Cortex of kidney (tissue), 1 donor: ENCODE measurements at places on chromosomes 6 and 20.

- DNase-seq = no peak
Observed at GRCh38 chr20:33404281-33404680, 3.0 kb upstream of the CDK5RAP1 start.

DNA sequence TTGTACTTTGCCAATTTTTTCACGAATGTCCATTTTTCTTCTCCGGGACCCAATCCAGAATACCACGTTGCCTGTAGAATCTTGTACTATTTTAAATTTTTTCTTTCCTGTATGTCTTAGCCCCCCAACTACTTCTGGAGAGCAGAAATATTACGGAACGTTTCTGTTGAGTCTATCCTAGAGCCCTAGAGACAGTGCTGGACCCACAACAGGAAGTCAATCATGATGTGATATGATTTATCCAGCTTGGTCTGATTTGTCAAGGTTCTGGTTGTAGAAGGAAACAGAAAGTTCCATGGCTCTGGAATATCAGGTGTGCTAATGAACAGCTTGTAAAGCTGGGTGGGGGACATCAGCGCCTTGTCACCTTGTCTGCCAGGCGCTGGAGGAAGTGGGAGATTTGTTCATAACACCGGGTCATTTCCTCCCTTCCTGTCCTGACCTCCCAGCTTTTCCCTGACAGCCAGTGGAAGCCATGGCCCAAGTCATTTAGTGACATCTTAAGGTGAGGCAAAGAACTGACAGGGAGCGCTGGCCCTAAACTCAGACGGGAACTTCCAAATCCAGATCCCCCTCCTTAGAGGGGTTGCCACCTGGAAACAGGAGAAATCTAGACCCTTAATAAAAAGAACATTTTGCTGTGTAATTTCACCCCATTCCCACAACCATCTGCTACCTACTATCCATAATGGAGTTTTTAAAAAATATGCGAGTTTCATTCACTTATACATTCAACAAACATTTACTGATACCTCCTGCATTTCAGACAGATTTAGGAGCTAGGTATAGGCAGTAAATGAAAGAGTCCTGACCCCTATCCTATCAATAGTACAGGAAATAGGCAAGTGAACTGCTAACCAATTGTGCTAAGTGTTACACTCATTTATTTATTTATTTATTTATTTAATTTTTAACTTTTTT lies 130.5 kb downstream of the ZFP64 start:
- no peak for DNase-seq

DNA sequence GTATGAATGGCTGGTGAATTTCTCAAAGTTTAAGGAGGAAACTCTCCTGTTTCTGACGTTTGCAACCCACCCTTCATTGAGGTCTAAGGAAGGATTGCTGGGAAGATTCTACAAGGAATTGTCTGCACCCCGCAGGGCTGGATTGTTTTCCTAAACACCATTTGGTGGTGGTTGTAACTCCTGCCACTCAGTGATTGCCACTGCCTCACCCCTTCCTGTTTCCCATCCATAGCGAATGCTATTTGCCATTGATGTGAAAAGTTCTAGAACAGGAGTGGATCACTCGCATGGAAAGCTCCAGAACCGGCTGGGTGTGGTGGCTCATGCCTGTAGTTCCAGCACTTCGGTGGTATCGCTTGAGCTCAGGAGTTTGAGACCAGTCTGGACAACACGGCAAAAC lies 8.7 kb upstream of the DSP start:
- DNase-seq = no peak

GRCh38 chr6:168034537-168034936 lies 37.1 kb downstream of the KIF25 start:
- no peak for DNase-seq

DNA sequence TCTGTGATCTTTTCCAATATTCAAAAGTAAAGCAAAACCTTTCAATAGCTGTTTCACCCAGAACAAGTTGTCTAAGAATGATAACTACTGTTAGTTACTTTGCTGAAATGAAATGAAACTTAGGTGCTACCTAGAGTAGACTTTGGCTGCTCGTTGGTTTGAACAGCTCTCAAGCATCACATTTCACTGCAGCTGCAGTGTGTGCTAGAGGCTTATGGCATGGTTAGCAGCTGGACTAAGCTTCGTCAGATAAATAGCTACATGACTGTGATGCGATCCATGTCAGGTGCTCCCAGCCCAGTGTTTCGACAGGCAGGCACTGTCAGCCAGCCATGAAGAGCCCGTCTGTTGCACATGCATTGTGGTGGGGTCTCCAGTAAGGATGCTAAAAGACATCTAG lies 201.1 kb downstream of the TFAP2B start:
- DNase-seq = no peak

DNA sequence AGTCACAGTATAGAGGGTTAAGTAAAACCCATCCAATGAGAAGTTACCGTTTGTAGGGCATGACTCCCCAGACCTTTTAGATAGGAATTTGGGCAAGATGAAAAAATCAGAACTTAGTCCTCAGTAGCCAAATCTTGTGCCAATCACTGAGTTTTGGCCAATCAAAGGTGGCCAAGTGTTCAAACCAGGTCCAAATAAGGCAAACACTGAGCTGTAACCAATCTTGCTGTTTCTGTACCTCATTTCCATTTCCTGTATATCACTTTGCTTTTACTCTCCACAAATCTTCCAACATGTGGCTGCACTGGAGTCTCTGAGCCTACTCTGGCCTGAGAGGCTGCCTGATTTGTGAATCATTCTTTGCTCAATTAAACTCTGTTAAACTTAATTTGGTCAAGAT lies 81.8 kb upstream of the GPR6 start:
- no peak for DNase-seq

GRCh38 chr6:4637691-4638433 lies 138.3 kb upstream of the CDYL start:
- DNase-seq = no peak

- peak; percentile 58 for DNase-seq
Observed at GRCh38 chr6:4021133-4021853, 57.6 kb downstream of the FAM217A start.

DNA sequence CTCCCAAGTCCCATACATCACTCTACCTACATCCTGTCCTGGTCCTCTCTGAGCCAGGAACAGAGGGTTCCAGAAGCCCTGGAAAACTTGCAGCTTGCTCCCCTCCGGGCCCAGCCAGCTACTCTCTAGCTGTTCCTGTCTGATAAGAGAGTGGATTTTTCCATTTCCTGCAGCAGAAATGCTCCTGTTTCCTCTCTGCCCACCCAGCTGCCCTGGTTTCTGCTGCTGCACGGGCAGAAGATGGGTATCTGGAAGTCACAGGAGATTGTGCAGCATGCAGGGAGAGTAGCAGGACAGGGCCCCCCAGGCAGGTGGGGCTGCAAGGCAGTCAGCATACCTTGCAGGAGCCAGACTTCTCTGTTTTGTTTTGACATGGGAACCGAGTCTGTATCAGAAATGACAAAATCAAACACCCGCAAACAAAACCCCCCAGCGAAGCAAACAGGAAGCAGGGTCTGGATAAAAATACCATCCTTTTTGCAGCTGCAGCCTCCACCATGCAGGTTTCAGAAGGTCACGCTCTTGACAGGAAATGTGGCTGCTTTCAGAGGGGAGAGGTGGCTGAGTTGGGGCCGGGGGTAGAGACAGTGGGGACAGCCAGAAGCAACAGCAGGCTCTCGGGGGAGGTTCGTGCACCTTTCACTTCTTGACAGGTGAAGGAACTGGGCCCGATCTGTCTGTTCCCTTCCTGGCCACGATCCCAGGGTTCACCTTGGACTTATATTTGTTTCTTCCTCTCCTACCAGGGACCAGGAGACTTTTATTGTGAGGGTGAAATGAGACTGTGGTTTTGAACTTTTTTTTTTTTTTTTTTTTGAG lies 50.8 kb upstream of the FAM83D start:
- DNase-seq = no peak
